ENCODE measurements at places on chromosomes 2 and 18.
A peak's percentile ranks its signal among the peaks of the same experiment; 100 is the strongest.

- DNase-seq: no peak
Measured at GRCh38 chr2:105409717-105410116, 10.9 kb upstream of the FHL2 start.

GRCh38 chr2:8082840-8083239 lies 599.0 kb upstream of the ID2 start:
- DNase-seq: no peak

- DNase-seq: peak; percentile 23
Measured at GRCh38 chr2:38723173-38723572, 28.0 kb downstream of the SRSF7 start.

DNA sequence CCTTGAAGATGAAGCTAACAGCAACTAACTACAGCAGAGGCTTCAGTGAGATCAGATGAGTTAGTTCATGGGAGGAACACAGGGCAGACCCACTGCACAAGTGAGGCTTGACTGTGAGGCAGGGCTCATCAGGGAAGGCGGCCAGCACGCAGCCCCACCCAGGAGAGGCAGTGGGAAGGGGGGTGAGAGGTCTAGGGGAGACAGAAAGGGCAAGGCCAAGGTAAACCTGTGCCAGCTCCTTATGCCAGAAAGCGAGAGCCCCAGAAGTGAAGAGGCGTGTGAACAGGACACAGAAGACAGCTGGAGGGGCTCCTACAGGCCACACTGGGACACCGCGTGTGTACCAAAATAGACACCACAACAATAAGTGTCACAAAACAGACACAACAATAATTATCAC lies 48.6 kb downstream of the ANO7 start:
- no peak for DNase-seq

- peak; percentile 16 for DNase-seq
Measured at GRCh38 chr2:199977984-199978415, 22.6 kb downstream of the MAIP1 start.

Measured in stimulated activated naive CD4-positive, alpha-beta T cell treated with Interleukin-2 at 50 U/mL for 16 hours (primary cell).